ENCODE measurements at places on chromosomes 7 and 10. TPM values are rescaled to one million over a fixed set of nuclear protein-coding genes. Genes with fewer than 3 reads are reported as not detected.

DNA sequence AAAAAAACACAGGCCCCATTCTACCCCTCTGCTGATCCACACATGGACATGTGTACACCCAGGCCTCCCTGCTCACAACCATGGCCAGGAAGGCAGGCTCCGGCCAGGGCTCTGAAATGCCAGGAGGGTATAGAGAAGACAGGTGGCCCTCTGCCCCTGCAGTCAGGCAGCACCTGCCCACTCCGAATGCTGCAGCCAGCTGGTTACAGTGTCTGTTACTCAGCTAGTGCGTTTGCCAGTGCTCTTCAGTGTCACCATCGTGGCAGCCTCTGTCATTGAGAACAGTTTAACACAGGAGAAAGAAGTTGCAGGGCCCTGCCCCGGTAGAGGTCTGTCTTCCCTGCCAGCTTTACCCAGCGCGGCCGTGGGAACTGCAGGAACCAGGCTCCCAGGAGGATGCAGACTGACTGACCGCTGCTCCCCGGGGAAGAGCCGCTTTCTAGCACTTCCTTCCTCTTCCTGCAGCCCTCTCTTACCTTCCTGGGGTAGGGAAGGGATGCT, 128.8 kb upstream of the FAM20C start:
- H3K4me3 ChIP-seq, result no peak overlapping the region
- H3K4me1 ChIP-seq, result no peaks in the 10 kb centered on the region
- no peaks in the 10 kb centered on the region for H3K36me3 ChIP-seq
- H3K27me3 ChIP-seq, result no peaks in the 10 kb centered on the region
- DNase-seq, result no peak

DNA sequence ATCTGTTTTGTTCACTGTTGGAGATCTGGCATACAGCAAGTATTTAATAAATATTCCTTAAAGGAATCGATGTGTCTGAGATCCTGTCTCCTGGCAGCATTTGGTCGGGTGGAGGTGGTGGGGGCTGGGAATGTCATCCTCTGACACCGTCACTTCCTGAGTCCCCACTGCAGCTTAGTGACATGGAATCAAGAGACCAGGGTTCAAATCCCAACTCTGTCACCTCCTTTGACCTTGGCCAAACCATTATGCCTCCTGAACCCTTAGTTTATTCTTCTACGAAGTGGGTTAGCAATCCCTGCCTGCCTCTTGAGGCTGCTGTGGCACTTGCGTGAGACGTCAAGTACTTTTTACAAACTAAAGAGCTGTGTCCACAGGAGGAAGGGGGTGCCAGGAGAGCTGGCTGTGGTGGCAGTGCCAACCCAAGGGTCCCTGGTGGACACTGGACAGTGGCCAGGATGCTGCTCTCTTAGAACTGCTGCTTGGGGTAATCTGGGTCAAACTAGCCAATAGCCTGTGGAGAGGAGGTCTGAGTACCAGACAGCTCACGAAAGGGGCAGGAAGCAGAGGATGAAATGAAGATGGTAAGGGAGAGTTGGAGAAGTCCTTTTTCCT, 8.0 kb upstream of the ZMIZ1 start:
- H3K4me3 ChIP-seq, result no peak overlapping the region
- H3K4me1 ChIP-seq, result peaks cover 17% of the 10 kb centered on the region
- no peaks in the 10 kb centered on the region for H3K27me3 ChIP-seq
- no peak for DNase-seq
- H3K36me3 ChIP-seq, result no peaks in the 10 kb centered on the region

DNA sequence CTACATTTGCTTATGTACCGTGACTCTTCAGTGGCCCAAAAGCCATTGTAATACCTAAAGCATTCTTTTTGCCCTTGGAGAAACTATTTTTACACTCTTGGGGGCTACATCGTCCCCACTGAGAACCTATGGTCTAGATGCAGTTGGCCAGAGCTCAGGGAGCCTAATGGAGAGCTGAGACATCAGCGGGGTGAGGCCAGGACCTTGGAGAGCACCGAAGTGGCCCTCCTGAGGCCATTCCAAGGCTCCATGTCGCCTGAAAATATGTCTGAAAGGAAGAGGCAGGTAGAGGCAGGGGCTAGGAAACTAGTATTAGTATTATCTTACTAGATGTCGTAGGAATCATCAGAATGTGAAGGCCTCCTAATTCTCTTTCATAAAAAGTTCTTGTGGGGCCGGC, 4.9 kb downstream of the PKD2L1 start:
- no peaks in the 10 kb centered on the region for H3K27me3 ChIP-seq
- no peak overlapping the region for H3K4me3 ChIP-seq

DNA sequence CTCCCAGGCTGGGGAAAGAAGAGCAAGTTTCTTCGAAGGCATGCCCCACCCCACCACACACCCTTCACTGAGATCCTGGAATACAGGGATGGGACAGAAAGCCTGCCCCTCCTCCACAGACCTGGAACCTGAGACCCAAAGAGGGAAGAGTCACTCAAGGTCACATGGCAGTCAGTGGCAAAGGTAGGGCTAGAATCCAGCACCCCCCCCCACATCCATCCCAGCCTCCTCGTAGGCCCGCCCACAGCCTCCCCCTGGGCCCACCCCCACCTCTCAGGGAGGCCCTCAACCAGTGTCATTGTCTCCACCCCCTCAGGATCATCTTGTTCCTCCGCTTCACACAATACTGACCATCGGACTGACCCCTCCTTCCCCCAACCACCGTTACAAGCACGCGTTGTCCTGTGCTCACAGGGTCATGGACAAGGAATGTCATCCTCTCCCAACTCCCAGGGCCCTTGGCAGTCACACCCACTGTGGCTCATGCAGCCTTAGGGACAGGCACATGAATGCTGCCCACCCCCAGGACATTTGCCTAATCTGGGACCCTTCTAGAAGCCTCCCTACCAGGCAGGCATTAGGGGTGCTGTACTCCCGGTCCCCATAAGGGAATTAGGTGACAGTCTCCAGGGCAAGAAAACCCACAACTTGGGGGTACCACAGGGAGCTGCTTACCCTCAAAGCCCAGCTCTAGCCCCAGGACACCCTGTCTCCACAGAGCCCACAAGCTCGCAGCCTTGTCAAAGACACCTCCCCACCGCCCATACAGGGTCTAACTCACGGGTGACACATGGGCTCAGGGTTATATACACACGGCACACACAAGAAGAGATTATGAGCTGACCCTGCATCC, 1.4 kb downstream of the KCNH2 start:
- H3K4me3 ChIP-seq, result no peak overlapping the region
- no peaks in the 10 kb centered on the region for H3K36me3 ChIP-seq
- no peaks in the 10 kb centered on the region for H3K4me1 ChIP-seq

- H3K27ac ChIP-seq, result no peak within 1 kb of the TSS
- peaks cover 24% of the 10 kb centered on the region for H3K27me3 ChIP-seq
- no peaks in the 10 kb centered on the region for H3K36me3 ChIP-seq
Measured at GRCh38 chr7:101362334-101363195, at the start of gene COL26A1. Gene COL26A1, plus strand, starts transcription at chr7:101362875. Its CDS starts 158 bp downstream, at chr7:101363033.

DNA sequence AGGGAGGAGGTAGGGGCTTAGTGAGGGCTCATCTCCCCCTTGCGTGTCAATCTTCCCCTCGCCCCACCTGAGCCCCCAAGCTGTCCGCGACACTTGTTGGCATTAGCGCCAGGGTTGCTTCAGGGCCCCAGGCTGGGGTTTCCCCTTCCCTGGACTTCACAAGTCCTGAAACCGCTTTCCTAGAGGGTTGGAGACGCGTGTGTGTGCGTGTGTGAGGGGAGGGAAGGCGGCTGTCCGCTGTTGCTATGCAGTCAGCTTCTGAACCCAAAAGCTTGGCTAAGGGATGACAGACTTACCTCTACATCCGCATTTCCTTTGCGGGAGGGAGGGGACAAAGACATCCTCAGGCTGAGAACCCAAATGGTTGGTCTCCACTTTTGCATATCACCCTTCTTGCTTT, 803 bp downstream of the GOLGA7B start:
- no peak overlapping the region for H3K27ac ChIP-seq
- peak overlapping the region; percentile 50 for H3K4me3 ChIP-seq
- H3K36me3 ChIP-seq, result no peaks in the 10 kb centered on the region
- no peak for DNase-seq

The HOXA7 gene
- total RNA-seq, result 24.4 TPM

The TSPAN33 gene
- 3.8 TPM for total RNA-seq

The PMS2 gene
- 9.3 TPM for total RNA-seq
